ENCODE measurements at places on chromosomes 1 and 21.
A peak's percentile ranks its signal among the peaks of the same experiment; 100 is the strongest.

- DNase-seq = no peak
Measured at GRCh38 chr1:4634793-4635406, 19.5 kb upstream of the AJAP1 start.

GRCh38 chr1:185767508-185768120 lies 33.4 kb downstream of the HMCN1 start:
- no peak for DNase-seq

GRCh38 chr1:47569681-47570470 lies 132.0 kb downstream of the FOXD2 start:
- no peak for DNase-seq

- peak; percentile 67 for DNase-seq
Measured at GRCh38 chr1:200302192-200302920, 107.5 kb downstream of the ZNF281 start.

- no peak for DNase-seq
Measured at GRCh38 chr1:230629511-230629910, 12.8 kb upstream of the COG2 start.

DNA sequence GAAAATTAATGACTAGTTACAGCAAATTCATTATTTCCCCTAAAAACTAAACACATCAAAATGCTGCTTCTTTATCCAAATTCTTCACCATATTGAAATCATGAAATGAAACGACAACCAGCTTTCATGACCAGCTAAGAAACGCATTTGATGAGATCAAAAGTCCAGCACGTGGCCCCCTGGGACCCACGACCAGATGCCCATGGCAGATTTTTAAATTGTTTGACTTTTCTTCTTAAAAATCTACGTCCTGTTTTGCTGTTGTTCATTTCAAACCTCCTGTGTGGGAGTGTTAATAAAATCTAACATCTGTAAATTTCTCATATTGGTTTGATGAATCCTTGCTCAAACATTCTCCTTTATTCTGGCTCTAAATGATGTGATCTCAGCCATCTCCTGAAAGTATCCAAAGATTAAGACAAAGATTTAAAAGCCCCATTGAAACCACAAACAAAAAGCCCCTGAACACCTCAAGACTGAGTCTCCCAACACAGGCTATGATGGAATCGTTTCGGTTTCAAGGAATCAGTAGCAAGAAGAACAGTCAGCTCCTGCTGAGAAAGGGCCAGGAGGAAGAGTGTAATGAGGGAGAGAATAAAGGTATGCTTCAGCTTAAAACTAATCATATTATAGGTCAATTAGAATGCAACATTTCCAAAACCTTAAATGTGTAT lies 523.6 kb downstream of the SMYD3 start:
- DNase-seq = no peak

DNA sequence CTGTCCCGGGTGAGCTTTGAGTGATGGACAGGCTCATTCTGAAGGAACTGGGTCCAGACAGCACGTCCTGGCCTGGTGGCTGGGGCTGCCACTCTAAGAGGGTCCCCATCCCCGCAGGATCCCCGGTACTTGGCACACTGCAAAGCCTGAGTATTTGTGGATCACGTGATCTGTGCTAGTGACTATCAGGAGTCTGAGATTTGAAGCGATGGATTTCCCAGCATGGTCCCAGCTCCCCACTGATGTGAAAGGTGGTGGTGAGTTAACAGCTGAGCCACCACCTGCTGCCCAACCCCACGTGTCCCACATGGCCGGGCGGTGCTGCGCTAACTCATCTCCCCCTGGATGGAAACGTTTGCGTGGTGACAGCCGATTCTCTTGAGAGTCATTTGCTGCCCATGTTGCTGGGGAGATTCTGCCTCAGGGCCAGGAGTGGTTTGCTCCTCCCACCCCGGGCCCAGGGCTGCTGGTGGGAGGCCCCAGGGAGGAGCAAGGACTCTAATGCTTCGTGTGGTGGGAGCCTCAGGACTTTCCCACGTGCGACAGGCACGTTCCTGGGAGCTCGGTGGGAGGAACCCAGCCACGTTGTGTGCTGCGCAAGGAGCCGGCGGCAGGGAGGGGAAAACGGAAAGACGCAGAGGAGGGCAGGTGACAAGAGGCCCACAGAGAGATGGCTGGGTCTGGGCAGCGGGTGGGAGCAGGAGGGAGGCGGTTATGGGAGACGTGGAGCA lies 15.1 kb downstream of the FAAP20 start:
- no peak for DNase-seq

- no peak for DNase-seq
Measured at GRCh38 chr1:109475261-109475660, 8.4 kb upstream of the ATXN7L2 start.

DNA sequence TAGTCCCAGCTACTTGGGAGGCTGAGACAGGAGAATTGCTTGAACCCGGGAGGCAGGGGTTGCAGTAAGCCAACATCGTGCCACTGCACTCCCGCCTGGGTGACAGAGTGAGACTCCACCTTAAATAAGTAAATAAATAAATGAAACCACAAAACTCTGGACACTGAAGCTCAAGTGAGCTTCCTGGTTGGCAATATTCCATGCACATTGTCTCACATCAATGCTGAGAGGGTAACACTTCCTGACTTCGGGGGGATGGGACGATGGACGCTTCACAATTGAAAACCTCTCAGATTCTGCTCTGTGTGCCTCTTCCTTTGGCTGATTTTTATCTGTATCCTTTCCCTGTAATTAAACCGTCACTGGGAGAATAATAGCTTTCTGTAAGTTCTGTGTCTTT lies 70.0 kb upstream of the ZNF644 start:
- DNase-seq = no peak

- DNase-seq = no peak
Measured at GRCh38 chr1:11252538-11252937, 9.8 kb downstream of the MTOR start.

DNA sequence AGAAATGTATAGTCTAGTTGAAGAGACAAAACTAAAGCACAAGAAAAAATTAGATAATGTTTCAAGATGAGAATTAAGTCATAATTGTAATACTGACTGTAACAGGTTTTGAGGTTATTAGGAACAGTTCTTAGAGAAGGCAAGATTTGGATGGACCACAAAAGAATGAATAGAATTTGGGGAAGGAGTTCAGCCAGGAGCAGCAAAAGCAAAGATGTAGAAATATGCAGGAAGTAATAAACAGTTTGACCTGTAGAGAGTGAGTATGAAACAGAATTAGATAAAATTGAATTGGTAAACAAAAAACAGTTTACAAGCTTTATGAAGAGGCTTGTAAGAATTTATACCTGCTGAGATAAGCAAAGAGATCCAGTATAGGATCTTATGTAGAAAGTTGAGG lies 16.3 kb downstream of the VPS45 start:
- no peak for DNase-seq

- no peak for DNase-seq
Measured at GRCh38 chr1:1781526-1781903, 3.2 kb upstream of the NADK start.

GRCh38 chr21:44724926-44725325 lies 13.6 kb upstream of the TSPEAR start:
- DNase-seq = no peak

- DNase-seq = no peak
Measured at GRCh38 chr1:213414346-213414745, 363.3 kb downstream of the RPS6KC1 start.

DNA sequence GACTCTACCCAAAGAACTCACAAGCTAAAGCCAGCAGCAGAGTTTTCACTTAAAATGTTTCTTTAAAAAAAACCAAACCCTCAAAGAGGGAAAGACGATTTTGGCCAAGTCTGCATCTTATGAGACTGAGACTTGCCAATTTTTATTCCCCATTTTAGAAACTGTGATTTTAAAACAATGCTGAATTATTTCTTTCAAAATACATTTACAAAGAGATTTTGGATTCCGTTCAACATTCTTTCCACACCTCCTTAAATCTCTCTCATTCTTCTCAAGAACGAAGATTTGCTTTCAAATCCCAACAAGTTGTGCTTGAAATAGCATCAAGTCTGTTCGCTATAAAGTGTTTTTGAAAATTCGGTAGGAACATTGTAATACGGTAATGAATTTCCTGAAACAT lies 133.9 kb upstream of the VANGL1 start:
- no peak for DNase-seq

DNA sequence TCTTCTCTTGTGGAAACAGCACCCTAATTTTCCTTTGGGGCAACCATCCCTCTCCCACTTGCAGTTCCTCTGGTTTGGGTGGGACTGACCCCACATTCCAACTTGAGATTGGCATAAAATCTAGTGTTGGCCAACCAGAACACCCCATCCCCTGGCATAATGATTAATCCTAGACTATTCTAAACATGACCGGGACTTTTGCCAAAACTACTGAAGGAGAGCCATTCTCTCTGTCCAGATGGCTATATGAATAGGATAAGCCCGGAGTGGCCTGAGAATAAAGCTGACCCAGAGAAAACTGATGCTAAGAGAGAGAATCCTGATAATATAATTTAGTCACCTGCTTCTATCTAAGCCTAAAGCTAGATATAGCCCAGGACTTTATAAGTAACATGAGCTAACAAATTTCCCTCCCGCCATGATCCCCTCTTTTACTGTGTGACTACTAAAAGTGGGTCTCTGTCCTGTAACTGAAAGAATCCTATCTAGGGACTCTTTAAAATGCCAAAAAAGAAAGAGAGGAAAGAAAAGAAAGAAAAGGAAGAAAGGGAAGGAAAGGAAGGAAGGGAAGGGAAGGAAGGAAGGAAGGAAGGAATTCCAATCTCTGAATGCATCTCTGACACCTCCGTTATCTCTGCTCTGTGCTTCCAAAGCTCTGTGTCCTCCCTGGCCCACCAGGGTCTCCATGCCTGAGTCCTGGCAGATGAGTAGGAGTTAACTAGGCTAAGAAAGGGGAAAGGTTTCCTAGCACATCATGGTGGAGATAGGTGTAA lies 28.0 kb upstream of the NRDC start:
- no peak for DNase-seq

DNA sequence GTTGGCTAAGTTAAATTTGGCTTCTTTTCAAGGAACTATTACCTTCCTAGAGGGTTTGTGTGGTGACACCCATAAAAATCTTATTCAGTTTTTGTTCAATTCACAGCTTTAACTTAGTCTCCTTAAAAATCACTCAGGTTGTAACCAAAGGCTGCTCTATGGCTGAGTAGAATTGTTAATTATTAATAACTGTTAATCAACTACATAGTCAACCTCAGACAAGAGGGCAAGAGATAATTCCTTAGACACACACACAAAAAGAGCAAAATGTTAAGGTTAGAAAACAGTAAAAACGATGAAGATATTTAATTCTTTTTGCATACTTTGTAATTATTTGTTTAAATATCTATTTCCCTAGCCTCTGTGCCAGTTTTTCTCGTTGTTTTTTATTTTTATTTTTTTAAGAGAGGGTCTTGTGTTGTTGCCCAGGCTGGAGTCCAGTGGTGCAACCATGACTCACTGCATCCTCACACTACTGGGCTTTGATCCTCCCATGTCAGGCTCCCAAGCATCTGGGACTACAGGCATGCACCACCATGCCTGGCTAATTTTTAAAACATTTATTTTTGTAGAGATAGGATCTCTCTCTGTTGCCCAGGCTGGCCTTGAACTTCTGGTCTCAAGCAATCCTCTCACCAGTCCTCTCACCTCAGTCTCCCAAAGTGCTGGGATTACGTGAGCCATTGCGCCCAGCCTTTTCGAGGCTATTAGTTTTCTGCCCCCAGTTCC lies 215.2 kb downstream of the DISC1 start:
- no peak for DNase-seq

DNA sequence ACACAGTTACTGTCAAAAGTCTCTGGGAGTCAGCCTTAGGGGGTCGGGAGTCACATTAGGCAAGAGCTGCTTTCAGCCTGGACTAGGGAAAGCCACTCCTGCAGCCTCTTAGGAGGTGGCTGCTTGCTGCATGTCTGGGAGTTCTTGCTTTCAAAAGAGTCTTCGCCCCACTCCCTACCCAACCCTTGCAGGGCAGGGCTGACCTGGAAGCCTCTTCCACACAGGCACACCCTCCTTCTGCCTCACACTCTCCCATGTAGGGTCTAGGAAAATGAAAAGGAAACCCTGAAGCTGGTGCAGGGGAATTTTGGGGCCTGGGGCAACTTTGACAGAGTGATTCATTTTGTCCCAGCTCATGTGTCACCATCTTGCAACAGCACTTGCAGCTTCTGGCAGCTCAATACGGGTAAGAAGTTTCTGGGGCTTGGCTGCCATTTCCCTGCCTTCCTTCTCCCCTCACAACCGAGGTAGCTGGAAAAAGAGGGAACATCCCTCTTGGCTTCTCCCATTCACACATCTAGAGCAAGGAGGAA lies 37.3 kb downstream of the KCND3 start:
- no peak for DNase-seq

DNA sequence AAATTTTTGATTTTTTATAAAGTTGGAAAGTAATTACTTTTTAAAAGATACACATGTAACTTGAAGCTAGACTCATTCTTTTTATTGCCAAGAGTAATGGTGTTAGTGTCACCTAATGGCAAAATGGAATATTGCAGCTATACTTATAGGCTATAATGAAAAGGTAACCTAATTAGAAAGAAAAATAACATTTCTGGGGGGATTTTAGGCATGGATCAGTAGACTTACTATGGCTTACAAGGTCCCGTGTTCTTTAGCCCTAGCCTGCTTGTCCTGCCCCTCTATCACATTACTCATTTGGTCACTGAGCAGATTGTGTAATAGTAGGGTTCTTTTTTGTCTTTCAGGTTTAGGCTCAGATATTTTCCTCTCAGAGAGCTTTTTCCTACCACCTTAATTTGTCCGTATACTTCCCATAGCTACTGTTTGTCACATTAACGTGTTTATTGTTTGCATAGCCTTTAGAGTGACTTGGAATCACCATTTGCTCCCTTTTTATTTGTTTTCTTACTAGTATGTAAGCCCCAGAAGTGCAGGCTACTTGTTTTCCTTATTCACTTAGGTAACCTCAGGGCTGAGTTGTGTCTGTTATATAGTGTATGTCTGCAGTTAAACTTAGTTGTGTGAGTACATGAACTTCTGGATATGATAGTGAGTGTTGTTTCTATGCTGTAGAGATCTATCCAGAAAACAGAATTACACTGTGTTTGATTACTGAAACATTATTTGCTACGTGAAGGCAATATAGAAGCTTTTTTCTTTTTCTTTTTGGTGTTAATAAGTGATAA lies 58.7 kb downstream of the RABGAP1L start:
- DNase-seq = peak; percentile 62

DNA sequence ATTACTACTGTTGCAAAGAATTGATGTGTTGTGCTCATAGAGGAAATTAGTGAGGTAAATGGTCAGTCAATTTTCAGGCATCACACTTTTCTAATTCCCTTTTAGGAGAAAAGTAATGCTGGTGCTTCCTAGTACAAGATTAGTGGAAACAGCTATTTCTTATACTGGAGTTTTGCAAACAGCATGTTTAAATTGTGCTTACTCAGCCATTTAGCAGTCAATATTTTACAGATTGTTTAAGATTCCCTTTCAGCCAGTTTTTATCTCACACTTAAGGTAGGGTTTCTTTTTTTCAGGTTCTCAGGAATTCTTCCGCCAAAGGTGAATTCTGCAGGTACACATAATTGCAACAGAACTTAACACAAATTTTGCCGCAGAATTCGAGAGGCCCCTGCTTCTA lies 10.9 kb downstream of the SRRM1 start:
- no peak for DNase-seq

DNA sequence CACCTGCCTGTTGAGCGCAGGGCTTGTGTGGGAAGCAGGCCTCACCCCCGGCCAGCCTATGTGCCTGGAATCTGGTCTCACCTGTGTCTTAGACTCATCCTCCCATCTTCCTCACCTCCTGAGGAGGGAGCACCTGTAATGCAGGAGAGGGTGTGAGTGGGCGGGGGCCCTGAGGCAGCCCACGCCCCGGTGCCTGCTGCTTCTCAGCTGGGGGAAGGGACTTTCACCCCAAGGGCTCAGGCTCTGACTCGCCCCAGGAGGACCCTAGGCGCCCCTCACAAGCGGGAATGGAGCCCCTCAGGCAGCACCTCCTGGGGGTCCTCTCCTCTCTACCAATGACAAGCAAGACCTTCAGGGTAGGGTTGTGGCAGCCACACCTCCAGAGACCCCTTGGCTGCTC lies 6.7 kb upstream of the ZNF670 start:
- DNase-seq = no peak
